ENCODE measurements at places on chromosomes 13 and 19.

GRCh38 chr19:928471-929202 is 2.8 kb downstream of the ARID3A start:
- DNase-seq, result no peak

DNA sequence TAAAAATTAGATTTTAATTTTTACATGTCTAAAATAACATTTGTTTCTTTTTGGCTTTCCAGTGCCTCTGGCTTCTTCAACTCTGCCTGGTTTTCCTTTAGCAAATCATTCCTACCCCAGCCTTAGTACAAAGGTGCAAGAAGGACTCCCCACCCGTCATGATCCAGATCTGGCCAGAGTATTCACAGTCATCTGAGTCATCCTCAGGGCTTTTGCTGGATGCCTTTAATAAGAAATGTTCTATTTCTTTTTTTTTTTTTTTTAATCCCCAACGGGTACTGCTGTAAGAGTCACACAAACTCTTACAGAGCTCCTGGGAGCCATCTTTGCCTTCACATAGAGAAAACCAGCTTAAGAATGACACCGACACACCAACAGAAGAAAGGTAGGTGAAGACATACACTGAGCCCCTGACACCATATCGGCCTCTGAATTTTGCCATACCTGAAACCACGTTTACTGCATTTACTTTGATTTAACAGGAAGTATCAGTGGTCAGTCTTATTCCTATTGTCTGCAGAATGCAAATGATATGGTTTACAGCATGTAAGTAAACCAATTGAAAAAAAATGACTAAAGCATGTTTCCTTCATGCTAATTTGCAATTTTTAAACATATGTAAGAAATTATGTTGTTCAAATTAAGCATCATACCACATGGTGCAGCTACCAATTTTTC is 184.4 kb downstream of the NALCN start:
- DNase-seq, result no peak

GRCh38 chr13:35765366-35765765 is 288.9 kb upstream of the MAB21L1 start:
- no peak for DNase-seq

- no peak for DNase-seq
Measured at GRCh38 chr13:20441879-20442278, 83.8 kb downstream of the CRYL1 start.

DNA sequence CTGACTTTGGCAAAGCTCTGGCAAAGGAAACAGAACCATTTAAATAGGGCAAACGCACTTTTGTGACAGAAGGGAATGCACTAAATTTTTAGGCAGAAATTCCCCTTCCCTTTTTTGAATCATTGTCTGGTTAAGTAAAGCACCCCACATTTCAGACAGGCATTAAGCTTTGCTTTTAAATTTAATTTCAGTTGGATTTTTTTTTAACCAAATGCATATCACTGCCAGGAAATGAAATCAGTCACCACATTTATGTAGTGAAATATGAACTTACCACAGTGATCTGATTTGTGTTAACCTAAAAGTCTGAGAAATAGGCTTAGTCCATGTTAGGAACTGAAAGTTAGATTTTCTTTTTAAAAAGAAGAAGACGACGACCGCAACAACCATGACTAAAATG is 10.8 kb downstream of the GPR183 start:
- DNase-seq, result no peak

DNA sequence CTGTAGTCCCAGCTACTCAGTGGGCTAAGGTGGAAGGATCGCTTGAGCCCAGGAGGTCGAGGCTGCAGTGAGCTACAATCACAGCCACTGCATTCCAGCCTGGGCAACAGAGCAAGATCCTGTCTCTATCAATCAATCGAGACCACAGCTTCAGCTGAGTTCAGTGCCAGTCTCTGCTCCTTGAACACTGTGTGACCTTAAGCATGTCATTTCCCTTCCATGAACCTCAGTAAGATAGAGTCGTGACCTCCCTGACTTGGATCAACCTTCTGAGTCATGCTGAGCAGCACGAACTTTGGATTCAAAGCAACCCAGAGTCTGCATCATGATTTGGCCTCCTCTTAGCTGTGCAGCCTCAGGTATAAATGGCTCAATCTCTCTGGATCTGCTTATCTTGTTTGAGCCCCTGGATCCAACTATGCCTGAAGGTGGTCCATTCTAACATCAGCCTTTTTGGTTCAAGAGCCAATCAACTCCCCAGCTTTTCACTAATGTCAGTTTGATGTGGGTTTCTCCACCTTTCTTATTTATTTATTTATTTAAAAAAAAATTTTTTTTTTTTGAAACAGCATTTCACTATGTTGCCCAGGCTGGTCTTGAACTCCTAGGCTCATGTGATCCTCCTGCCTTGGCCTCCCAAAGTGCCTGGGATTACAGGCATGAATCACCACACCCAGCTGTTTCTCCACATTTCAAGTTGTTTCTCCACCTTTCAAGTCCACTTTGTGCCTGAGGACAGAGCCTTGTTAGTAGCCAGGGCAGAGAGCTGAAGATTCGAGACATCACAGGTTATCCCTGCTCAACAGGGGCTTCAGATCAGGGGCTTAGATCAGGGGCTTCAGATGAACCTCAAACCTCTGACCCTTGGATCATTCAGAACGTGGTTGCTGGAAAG is 26.4 kb downstream of the PTPRS start:
- no peak for DNase-seq

GRCh38 chr19:2150794-2151338 is 500 bp downstream of the AP3D1 start:
- DNase-seq, result no peak

DNA sequence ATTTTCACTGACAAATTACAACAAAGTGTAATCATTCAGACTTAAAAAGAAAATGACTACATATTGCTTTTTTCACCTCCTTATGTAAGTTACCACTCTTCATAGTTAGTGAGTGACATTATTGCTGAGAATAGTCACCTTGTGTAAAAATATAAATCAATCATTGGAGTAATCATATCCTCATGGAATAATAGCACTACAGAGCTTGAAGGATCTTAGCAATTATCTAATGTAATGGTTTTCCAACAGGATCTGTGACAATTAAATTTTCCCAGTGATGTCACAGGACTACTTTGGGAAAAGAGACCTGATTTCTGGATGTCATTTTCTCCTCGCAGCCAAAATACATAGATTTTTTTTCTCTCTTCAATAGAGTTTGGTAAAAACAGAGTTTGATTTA is 833.0 kb upstream of the PCDH9 start:
- DNase-seq, result no peak

DNA sequence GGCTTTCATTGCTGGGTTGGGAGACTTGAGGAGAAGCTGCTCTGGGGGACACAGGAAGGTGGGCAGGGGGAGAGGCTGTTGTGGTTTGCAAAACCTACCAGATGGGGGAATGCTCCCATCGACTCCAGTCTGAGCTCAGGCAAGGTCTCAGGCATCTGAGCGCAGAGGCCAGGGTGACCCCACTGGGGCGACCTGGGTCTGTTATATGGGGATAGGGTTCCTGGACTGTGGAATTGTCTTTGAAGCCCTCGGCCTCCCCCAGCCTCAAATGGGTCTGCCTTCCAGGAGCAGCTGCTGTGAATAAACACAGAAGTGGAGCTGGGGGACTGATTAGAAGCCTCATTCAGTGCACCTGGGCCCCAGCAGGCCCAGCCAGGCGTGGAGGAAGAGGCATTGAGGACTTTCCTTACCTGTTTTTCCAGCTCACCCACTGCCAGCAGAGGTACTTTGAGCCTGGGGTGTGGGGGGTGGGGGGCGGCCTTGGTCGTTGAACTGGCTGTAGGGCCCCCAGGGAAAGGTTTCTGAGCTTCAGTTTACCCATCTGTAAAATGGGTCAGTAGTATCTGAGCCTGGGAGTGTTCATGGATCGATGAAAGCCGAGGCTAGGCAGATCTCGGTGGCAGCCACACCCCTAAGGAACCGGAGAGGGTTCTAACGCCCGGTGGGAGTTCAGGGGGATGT is 1.4 kb downstream of the CERS4 start:
- DNase-seq, result no peak

GRCh38 chr19:34974646-34975045 is 10.6 kb upstream of the ZNF792 start:
- no peak for DNase-seq

- no peak for DNase-seq
Measured at GRCh38 chr13:76958841-76959432, 10.6 kb downstream of the ACOD1 start.

DNA sequence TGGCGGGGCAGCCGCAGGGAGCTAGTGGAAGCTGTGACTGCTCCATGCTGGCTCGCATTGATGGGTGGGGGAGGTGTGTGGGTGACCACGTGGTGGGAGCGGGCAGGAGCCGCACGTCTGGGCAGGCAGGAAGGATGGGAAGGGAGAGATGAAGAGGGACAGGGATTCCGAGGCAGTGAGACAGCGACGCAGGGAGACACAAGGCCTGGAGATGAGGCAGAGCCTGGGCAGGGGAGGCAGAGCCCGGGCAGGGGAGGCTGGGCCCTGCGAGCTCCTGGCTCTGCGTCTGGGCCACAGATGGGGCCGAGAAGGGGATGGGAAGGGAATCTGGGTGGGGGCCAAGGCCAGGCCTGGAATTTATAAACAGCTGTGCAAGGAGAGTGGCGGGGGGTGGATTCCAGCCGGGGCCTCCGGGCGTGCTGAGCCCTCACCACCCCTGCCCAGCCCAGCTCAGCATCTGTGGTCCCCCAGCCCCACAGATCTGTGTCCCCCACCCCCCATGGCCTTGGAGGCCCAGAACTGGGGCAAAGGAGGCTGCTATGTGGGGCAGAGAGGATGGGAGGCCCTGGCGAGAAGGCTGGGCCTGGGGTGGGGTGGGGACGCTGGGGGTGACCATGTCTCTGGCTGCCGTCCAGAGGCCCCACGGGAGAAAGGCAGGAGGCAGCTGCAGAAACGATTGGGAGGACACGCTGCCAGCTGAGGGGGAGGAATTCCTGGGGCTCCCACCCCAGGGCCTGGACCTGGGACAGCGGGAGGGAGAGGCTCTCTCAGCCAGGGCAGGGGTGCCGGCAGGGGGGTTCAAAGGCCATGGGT is 6.0 kb downstream of the EHD2 start:
- DNase-seq, result no peak

DNA sequence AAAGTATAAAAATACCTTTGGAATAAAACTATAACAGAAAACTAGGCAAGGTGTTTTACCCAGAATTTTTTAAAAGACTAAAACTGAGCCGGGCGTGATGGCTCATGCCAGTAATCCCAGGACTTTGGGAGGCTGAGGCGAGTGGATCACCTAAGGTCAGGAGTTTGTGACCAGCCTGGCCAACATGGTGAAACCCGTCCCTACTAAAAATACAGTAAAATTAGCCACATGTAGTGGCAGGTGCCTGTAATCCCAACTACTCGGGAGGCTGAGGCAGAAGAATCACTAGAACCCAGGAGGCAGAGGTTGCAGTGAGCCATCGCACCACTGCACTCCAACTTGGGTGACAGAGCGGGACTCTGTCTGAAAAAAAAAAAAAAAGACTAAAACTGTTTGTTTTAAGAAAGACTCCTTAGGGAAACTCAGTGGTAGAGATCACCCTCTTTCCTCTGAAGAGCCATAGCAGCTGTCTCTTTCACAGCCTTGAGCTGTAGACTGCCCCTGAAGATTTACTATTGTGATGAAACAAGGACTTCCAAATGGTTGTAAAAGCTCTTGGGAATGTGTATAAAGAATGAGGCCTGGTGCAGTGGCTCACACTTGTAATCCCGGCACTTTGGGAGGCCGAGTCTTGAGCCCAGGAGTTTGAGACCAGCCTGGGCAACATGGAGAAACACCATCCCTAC is 14.7 kb upstream of the KCTD4 start:
- no peak for DNase-seq

- no peak for DNase-seq
Measured at GRCh38 chr19:2436926-2437325, 9.5 kb upstream of the TIMM13 start.

- DNase-seq, result no peak
Measured at GRCh38 chr19:58334691-58335249, 8.0 kb downstream of the ZSCAN22 start.

Measured in activated CD4-positive, alpha-beta memory T cell treated with anti-CD3 and anti-CD28 coated beads, Interleukin-2, amount 10 ng/mL, durations not matched to agents 7 days and 5 days (primary cell).